ENCODE measurements at places on chromosomes 16 and 17. TPM values are rescaled to one million over a fixed set of nuclear protein-coding genes. Genes with fewer than 3 reads are reported as not detected.

Gene NPIPA2
- 6.7 TPM for total RNA-seq

Gene GUCY2D
- total RNA-seq, result not detected

Gene MAPT
- 1.7 TPM for total RNA-seq

Gene WNK4
- total RNA-seq, result 0.54 TPM

GRCh38 chr16:82070656-82071369, 35.8 kb downstream of the HSD17B2 start:
- DNase-seq, result no peak

GRCh38 chr17:2871720-2872119, 75.5 kb downstream of the RAP1GAP2 start:
- no peak for DNase-seq
